ENCODE measurements at places on chromosomes 1 and 21. TPM values are rescaled to one million over a fixed set of nuclear protein-coding genes. Genes with fewer than 3 reads are reported as not detected.

ZNF593OS gene
- not detected for total RNA-seq

PM20D1 gene
- under 0.01 TPM for total RNA-seq

ARHGEF10L gene
- total RNA-seq: 0.65 TPM

CFHR2 gene
- total RNA-seq: not detected

BEND5 gene
- 1.4 TPM for total RNA-seq

ADAMTS1 gene
- 3.7 TPM for total RNA-seq

AIM2 gene
- total RNA-seq: not detected

CD1E gene
- total RNA-seq: not detected

All from lung microvascular endothelial cell (primary cell).